ENCODE measurements at places on chromosomes 2 and 18.

GRCh38 chr2:134020608-134021007, 233.3 kb upstream of the MGAT5 start:
- DNase-seq = no peak

DNA sequence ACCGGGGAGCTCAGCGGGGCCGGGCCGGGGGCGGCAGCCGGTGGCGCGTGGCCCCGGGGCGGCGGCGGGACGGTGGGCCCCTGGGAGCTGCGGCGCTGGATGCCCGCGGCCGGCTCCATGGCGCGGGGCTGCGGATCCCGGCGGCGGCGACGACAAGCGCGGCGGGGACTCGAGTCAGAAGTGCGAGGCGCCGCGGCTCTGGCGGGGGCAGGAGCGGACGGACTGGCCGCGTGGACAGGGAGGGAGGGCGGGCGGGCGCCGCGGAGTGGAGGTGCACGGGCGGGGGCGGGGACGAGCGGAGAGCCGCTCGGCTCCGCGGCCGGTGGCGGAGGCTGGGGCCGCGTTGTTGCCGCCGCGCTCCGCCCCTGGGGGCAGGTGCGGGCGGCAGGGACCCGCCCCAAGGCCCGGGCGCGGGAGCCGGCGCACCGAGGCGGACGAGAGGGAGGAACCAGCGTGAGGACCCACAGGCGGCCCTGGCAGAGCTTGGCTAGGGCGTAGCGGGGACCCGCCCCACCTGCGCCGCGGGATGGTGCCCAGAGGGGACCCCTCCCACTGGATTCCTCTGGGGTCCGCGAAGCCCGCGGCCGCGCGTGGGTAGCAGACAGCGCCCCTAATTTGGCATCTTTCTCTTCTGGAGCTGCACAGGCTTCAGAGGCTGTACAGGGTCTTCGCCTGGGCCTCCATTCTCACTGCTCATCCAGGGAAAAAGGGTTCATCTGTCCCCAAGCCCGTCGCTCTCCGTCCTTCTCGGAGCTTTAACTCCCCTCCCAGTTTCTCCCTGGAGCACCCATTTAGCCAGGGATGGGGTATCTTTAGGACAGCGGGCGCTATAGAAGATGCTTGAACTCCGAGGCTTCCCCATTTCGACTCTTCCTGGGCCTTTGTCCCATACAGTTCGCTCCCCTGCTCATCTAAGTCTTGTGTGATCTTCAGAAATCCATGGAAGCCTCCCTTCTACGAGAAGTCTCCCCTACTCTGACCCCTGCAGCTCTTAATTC, at the start of gene TMEM163:
TMEM163 (minus strand) TSS at position 184 of the 998 bp plus-strand sequence.
- DNase-seq = no peak

DNA sequence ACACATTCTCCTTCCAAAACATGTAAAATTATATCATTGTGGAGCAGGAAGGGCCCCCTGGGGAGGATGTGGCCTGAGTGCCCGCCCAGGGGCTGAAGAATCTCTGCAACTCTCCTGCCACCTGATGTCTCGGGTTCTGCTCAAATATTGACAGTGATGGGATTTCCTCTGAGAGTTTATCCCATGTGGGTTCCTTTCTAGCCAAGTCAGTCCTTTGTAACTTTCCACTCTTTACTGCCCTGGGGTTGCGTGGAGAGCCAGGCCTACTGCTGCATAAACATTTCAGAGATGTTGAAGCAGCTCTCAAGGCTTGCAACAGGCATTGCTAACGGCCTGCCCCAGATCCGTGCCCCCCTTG, 4.0 kb upstream of the RAB17 start:
- DNase-seq = no peak

DNA sequence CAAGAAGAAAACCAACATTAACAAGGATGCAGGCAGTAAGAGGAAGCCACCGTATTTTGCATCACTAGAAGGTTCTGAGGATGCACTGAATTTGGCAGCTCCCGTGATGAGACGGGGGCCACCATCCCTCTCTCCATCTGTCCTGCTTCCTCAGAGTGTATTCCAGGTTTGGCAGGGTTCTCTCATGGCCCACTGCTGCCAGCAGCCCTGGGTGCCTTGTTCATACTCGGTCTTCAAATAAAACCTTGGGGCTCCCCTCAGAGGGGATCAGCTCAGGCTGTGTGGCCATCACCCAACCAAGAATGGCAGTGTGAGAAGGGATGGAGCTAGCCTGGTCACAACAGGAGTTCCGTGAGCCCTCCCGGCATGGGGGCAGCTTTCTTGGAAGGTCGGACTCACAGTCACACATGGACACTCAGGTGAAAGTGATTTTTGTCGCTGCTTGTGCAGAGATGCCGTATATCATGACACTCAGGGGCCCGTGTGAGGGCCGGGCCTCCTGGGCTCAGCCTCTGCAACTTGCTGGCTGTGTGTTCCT, 12.8 kb upstream of the MBP start:
- no peak for DNase-seq

GRCh38 chr18:59517446-59518165, 158.5 kb upstream of the LMAN1 start:
- DNase-seq = peak; percentile 2

GRCh38 chr2:45261746-45262145, 252.5 kb upstream of the SIX2 start:
- no peak for DNase-seq

DNA sequence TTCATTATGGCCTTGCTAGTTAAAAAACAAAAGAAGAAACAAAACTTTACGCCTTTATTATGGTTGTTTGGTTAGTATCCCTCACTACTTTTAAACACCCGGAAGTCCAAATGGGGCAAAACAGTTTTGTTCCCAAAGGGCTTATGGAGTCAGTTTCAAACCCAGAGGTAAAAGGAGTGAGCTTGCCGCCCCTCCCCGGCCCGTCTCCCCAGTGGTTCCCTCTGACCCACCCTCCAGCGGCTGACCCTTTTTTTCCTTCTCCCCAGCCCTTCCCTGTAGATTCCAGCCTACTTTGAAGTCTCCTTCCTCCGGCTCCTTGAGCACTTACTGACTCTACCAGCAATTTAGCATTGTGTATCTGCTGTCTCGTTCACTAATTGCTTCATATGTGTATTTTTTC, 209.2 kb downstream of the ICOS start:
- DNase-seq = no peak

DNA sequence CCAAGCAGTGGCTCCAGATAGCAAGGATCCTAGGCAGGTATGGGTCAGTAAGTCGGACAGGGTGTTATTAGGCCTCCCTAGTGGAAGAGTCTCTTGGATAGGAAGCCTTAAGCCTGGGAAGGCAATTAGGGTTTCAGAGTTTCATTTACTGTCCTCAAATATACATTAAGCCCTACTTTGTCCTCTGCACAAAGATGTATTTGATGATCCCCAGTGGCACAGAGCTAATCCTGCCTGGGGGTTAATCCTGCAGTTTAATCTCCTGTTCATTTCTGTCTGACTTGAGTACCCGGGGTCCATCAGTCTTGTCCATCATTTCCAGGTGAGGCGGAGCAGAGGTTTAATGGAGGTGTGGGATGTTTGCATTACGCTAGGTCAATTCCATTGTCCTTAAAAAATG, 62.0 kb downstream of the MTCL1 start:
- no peak for DNase-seq

- no peak for DNase-seq
Observed at GRCh38 chr18:6653880-6654279, 75.6 kb upstream of the ARHGAP28 start.

DNA sequence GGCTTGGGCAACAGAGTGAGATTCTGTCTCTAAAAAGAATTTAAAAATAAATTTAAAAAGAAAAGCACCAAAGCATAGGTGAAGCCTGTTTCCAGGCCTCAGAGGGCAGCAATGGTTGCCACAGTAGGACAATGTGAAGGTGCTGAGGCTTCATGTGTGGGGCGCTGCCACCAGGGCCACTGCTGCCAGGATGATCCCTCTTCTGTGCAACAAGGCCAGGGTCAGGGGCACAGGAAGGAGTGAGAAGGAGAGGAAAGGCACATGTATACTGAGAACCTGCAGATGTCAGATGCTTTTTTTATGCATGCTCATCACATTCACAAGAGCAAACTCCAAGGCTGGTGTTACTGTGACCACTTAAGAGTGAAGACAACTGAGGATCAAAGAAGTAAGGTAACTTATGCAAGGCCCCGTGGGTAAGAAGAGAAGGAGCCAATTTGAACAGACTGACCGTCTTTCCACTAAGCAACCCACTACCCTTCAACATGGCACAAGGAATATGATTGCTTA, 79.7 kb upstream of the ACKR3 start:
- no peak for DNase-seq

GRCh38 chr2:193294371-193294770, 1099.6 kb upstream of the TMEFF2 start:
- no peak for DNase-seq

- DNase-seq = no peak
Observed at GRCh38 chr2:221268631-221269030, 303.5 kb downstream of the EPHA4 start.

DNA sequence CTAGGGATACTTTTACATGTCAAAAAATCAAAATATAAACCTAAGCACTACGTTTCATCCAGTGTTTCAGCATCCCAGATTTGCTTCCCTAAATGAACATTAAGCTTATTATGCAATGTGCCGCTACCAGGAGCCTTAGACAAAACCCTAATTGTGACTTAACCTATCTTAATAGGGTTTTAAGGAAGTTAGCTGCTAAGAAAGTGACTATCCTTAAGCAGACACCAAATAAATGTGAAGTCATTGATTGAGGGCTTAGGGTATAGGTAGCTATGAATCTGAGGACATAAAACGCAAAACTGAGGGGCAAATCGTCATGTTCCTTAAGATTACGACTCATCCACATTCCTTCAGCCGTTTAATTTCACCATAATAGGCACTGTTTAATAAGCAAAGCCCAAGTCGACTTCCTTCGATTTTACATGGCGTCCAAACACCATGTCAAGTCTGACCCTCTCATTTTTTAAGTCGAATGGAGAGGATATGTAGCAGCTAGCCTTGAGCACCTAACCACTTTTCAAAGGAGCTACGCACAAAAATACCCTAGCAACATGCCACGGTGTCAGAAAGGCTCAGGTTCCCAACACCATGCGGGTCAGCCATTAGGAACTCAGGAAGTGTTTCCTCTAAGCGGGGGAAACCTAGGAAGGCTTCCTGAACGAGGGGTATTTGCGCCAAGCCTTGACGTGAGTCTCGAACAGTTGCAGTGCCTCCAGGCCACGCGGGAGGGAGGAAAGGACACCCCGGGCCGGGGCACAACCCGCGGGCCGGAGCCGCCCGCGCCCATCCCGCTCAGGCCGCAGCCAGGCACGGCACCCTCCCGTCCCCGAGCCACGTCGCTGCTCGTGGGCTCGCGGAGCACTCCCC, 1.0 kb downstream of the HDLBP start:
- no peak for DNase-seq

DNA sequence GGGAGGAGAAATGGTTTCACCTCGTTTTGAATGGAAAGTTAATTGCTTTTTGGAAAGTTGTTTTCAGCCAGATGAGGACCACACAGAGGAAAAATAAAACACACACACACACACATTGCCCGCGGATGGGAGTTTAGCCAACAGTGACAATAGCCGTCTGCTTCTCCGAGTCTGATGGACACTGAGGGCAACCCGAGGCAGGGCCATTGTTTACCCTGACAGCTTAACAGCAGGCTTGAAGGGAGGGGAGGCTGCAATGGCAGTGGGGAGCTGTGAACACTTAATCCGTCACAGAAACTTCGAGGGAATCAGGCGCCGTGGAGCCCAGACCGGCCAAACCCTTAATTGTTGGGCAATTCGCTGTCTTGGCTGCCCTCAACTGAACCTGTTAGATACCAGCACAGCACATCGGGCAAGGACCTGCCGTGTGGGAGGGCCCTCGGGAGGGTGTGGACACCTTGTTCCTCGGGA, 145.9 kb downstream of the ACKR3 start:
- DNase-seq = no peak

GRCh38 chr2:238042849-238043584, 17.8 kb upstream of the SCLY start:
- DNase-seq = no peak

DNA sequence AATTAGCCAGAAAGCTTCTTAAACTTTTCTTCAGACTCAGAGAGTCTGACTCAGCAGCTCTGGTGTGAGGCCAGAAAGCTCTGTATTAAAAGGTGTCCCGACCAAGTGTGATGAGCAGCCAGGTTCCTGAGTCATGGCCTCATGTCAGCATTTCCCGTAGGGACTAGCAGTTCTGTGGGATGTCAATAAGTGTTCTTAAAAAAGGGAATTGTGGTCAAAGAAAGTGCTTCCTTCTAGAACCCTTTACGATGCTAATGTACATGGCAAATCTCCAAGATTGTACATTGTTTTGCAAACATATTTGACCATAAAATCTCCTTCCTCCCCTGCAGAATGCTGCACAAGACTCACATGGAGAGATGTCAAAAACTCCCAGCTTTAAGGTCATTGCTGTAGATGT, 80.1 kb downstream of the PLA2R1 start:
- DNase-seq = no peak

GRCh38 chr2:15642011-15642814, 50.5 kb downstream of the DDX1 start:
- DNase-seq = peak; percentile 36

- no peak for DNase-seq
Observed at GRCh38 chr2:235856151-235856854, 311.9 kb downstream of the GBX2 start.

DNA sequence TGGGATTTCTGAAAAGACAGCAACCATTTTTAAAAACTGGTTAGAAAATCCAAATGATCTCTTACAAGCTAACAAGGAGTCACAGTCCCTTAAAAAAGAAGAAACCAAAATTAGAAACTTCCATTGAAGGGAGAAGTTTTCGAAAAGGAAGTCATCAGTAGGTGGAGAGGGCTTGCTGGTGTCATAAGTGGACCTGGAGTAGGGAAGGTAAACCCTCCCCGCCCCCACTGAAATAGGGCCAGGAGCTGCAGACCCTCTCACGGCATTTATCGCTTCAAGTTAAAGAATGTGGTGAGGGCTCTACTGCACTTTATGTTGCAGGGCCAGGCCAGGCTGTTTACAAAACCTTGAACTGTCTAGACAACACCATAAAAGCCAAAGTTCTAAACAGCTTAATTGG, 2.9 kb downstream of the HOXD11 start:
- DNase-seq = no peak

DNA sequence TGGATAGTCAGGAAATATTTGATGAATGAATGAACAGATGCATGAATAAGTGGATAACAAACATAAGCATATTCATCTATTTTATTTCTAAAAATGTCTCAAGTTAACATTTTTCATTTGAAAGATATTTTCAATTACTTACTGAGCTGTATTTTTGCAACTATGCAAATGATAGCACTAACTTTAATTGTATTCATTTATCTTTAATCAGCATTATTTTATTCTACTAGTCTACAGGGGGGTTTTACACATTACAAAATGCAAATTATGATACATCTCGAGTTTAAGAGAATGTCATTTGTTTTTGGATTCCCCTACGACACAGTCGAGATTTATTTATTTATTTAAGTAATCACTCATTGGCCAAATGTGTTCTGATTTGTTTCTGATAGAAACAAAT, 530.6 kb downstream of the ERBB4 start:
- no peak for DNase-seq

- no peak for DNase-seq
Observed at GRCh38 chr2:159078443-159078842, 110.0 kb downstream of the TANC1 start.
